Heart left ventricle (tissue), 16 donors: ENCODE measurements at places on chromosomes 5 and 9. TPM values are rescaled to one million over a fixed set of nuclear protein-coding genes. Genes with fewer than 3 reads are reported as not detected.

DNA sequence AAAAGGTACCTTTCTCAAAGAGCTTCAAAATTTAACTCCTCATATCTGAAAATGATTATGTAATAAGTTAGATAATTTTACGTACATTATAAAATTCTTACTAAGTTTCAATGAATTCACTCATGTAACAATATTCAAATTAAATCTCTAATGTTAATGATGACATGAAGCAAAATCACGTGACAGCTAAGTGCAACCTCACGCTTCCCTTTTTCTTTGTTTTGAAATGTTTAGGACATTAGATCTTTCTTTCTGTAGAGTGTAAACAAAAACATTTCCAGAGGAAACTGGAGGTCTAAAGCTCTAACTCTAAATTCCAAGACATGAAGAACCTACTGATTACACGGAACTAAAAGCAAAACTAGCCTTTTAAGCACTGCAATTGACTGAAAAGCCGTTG lies 227.3 kb upstream of the TBCA start:
- DNase-seq = no peak

DNA sequence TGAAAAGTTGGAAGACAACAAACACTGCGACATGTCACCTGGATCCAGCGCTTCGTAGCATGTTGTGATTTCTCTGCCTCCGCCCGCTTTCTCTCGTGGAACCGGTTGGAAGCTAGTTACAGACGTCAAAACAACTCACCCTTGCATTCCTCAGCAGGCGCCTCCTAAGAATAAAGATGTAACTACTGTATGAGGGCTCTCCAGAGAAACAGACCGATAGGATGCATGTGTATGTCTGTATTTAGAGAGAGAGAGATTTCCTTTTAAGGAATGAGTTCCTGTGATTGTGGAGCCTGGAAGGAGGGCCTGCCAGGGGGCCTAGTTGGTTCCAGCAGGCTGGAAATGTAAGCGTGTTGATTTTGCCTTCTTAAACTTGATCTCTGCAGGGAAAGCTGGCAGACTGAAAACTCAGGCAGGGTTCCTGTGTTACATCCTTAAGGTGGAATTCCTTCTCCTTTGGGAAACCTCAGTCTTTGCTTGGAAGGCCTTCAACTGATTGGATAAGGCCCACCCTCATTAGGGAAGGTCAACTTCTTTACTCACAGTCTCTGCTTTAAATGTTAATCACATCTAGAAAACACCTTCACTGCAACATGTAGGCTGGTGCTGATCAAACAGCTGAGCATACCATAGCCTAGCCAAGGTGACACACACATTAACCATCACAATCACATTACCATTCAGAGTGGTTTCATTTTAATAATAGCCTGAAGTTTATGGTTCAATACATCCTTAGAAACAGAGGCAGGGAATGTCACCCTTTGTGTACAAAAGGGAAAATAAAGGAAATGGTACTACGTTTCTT lies 163.8 kb downstream of the SYK start:
- no peak for DNase-seq

DNA sequence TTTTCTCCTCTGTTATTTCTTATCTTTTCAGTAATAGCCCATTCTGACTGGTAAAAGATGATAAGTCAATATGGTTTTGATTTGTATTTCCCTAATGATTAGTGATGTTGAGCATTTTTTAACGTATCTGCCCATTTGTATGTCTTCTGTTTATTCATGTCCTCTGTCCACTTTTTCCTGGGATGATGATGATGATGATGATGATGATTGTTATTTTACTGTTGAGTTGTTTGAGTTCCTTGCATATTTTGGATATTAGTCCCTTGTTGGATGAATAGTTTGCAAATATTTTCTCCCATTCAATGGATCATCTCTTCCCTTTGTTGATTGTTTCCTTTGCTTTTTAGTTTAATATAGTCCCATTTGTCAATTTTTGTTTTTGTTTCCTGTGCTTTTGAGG lies 27.0 kb downstream of the UTP15 start:
- DNase-seq = no peak

GRCh38 chr5:144367991-144368390 lies 197.3 kb downstream of the KCTD16 start:
- no peak for DNase-seq

GRCh38 chr5:41857989-41858388 lies 12.2 kb downstream of the OXCT1 start:
- no peak for DNase-seq

GRCh38 chr5:143258559-143259253 lies 144.8 kb downstream of the NR3C1 start:
- DNase-seq = no peak

GRCh38 chr5:34657274-34657921 lies 1.3 kb downstream of the RAI14 start:
- peak; percentile 36 for DNase-seq

- DNase-seq = no peak
These were observed 44.0 kb upstream of the IER5L start for GRCh38 chr9:129221979-129222635.

DNA sequence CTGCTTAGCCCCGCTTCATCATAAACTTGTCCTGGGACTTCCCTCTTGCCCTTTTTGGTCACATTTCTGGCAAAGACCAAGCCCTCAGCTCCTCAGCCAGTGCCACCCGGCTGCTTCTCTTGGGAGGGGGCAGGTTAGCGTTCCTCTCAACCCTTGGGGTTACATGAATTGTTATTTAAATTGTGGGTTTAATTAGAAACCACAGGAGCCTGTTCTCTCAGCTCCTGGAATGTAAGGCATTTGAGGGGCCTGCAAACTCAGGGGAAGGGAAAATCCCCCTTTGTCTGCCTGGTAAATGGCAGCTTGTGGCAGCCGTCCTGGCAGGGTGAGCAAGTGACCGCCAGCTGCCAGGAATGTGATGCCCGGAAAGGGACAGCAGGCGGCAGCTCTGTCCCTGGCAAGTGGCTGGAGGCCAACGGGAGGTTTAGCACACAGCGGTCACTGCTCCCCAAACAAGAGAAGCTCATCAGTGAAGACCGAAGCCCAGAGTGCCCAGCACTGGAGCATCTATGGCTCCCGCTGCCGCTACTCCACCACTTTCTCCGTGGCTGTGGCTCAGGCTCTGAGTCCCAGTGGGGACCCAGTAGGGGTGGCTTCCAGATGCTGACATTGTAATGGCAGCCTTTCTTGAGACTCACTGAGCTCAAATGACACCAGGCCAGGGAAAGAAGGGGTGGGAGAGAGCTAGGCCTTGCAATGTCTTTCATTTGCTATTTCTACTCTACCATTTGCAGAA lies 51.7 kb downstream of the SHB start:
- DNase-seq = peak; percentile 84

DNA sequence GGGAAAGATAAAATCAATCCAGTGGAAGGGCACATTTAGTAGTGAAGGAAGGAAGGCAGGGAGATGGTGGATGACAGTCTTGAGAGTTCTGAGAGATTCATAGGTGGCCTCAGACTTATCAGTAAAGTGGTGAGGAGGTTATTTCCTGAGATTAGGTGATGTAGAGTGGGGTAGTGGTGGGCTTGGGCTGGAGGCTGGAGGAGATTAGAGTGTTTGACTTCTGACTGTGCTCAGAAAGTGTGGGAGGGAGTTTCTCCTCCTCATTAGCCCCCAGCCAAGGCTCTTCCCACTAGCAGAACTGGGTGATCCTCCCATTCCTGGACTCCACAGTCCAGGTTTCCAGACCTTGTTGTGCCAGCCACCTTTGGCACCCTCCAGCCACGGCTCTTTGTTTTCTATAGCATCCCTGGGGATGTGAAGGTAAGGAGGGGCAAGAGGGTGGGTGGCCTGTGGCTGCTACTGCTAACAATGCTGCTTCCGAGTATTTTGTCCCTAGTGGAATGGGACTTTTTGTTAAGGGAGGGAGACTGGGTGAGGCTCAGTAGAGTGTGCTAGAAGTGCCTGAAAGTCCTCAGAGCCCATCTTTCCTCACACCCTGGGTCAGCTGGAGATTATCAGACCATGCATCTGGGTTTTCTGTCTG lies 94.4 kb downstream of the ADRB2 start:
- no peak for DNase-seq

DNA sequence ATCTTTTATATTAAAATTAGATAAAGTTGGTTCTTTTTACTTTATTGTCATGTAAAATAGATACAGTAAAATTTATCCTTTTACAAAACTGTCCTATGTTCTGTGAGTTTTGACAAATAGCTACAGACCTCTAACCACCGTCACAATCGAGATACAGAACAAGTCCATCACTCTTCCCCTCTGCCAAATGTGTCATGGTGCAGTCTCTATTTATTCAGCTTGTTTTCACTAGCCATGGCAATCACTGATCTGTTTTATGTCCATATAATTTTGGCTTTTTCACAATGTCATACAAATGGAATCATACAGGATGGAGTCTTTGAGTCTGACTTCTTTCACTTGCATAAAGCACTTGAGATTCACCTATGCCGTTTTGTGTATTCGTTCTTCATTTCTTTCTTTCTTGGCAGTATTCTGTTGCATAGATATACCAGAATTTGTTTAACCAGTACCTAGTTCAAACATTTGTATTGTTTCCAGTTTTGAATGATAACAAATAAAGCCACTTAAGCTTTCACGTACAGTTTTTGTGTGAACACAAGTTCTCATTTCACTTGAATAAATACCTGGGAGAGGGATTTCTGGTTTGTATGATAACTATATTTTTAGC lies 273.2 kb upstream of the MPDZ start:
- DNase-seq = no peak

DNA sequence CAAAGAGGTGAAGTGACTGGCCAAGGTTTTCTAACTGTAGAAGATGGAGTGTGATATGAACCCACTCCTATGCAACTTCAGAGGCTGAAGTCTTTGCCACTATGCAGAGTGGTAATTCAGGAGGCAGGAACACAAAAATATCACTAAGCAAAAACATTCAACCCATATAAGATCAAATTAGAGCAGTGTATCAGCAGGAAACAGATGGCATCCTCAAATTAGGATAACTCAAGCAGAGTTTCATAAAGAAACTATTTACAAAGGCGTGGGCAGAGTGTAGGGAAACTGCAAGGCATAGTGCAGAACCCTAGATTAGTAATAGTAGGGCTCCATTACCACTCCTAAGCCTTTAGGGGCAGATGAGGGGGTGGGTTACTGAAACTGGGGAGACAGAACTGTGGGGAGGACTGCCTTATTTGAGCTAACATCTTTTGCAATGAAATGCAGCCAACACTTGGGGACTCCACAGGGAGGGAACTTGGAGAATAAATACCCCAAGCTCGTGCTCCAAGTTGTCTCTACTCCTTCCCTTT lies 72.2 kb downstream of the PTTG1 start:
- no peak for DNase-seq

DNA sequence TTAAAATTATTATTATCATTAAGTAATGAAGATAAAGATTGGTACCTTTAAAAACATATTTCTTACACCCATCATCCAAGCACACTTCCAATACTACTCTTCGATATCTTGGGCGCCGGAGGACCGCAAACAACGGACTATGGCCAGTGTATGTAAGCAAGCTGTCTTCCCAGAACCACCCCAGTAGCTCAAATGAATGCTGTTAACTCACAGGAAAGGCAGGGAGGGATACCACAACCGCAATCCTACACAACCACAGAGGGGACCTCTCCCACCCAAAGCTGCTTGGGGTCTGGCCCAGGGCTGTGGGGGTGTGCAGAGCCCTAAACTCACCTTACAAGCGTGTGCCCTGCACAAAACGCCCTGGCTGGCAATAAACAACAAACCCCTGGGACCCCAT lies 20.6 kb downstream of the GOLM1 start:
- DNase-seq = no peak

- no peak for DNase-seq
These were observed 118.8 kb downstream of the ELAVL2 start for GRCh38 chr9:23707249-23707648.

DNA sequence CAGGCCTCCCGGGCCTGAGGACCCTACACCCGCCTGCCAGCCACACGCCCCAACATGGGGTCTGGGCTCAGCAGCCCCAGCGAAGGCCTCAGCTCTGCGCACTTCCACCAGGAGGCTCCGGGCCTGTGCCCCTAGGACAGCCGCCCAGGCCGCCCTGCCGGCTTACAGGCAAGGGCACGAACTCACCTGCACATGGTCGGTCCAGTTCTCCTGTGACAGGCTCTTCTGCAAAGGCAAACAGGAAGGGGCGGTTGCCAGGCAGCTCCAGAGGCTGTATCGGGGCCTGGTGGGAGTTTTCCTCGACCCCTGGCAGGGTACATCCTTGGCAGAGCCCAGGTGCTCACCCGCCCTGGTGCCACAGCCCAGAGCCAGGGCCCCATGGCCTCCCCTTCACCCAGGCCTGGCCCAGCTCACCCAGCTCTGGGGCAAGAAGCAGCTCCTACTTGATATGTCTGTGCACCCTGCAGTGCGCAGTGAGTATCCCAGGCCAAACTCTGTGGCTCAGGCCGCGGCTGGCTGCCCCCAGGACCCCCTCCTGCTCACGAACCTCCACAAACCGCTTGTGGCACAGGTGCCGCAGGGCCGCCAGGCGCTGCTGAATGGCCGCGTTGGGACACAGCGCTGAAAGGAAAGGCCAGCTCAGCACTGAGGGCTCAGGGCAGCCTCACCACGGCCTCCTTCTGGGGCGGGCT lies 52.2 kb upstream of the NRARP start:
- no peak for DNase-seq

DNA sequence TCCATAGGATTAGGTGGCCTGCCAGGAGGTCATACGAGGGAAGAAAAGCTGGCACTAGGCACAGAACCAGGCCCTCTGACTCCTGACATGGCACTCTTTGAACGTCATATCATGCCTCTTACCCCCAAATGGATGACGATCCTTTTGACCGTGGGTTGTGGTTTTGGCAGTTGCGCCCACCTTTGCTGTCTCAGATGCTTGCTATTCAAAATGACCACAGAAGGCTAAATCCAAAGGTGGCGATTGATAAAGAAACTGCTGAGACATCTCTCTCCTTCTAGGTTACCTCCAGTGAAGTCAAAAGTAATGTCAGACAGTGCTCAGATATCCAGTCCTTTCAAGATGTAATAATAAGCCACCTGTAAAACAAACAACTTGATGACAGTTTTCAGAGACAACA lies 385.0 kb downstream of the EFNA5 start:
- DNase-seq = no peak

DNA sequence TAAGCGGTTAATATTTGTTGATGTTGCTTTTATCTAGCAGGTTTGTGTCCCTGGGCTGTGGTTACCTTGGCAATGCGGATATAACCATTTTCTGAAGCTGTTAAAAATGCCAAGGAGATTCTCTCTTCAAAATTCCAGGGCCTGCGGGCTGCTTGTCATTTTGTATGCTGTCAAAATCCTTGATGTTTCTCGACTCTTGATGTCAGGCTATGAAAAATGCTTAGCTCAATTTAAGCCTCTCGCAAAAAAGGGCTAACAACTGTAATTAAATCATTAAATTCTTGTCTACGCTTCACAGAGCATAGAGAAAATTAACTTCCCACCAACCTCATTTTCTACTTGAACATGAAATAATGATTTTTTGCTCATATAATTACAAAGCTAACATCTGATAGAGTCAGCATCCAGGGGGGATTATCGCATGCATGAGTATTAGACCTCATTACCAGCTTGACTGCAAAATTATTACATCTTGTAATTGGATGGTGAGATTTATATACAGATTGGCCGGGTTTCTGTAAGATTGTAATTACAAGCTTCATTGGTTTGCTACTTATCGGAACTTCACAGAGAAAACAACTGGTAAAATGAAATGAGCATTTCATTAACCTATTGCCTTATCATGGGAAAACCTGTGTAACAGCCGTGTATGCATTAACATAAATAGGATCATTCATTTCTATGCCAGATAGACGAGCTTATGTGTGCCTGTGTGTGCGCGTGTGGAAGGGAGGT lies 83.1 kb upstream of the IRX1 start:
- DNase-seq = no peak

Gene PCDHGC4
- 2.9 TPM for total RNA-seq

Gene SLCO6A1
- not detected for total RNA-seq

Gene ZNF483
- 11.6 TPM for total RNA-seq

Gene SLC36A2
- not detected for total RNA-seq

Gene PAEP
- total RNA-seq = not detected

Gene NME5
- 3.9 TPM for total RNA-seq

Gene AGTPBP1
- 53.9 TPM for total RNA-seq

Gene RBM18
- total RNA-seq = 36.1 TPM

Gene FBXO38
- 50.5 TPM for total RNA-seq
